ENCODE measurements at places on chromosomes 11 and 22.

DNA sequence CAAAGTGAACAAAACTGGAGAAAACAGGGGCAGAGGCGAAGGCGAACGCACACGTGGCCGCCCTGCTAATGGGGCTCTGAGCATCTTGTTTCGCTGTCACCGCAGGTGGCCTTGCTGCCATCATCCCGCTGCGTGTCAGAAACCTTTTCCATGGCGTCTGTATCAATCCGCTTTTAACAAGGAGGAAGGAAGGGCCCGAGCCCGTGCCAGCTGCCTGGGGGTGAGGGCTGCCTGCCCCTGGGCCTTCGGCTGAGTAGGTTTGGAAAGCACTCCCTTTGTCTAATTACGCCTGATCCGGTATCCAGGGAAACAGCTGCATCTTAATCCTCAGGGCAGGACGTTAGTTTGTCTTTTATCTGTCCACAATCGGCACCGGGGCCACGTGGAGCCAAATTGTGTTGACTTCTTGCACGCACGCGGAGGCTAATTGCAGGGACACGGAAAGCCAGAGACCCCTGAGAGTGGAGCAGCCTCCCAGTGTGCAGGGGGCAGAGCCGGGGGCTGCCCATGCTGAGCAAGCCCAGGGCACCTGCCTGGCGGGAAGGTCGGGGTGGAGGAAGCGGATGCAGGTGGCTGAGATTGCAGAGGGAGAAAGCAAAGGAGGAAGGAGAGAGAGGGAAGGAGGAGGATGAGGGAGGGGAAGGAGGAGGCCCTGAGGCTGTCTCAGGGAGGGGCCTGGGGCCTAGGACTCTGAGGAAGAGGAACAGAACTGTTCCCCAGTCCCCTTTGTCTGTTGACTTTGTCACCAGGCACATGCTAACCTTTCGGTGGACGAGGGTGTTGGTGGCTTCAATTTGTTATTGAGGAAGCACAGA lies 19.2 kb upstream of the TH start:
- no peak for DNase-seq

DNA sequence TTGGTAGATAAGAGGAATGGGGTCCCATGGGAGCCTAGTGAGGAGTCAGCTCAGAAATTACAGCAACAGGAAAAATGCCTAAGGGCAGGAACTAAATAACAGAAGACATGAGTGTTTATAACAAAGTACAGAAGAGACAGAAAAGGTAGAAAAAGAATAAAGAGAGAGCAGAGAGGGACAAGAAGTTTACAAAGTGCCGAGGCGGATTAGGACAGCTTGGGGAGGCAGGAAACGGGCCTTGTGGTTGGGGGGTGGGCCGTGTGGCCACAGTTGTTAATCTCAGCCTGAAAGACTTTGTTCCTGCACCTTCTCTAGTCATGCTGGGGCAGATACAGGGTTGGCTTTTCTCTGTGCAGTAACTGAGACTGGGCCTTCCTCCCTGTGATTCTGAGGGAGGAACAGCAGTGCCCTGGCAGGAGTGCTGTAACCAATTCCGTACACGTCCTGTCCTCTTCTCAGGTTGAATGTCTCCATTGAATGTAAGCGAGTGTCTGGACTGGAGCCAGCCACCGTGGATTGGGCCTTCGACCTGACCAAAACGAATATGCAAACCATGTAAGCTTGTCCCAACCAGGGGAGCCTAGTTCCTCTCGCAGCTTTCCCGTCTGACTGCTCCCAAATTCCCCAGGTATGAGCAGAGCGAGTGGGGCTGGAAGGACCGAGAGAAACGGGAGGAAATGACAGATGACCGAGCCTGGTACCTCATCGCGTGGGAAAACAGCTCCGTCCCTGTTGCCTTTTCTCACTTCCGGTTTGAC lies 13.2 kb downstream of the NAA40 start:
- DNase-seq, result peak; percentile 63

- DNase-seq, result no peak
These were observed 34.8 kb downstream of the NEU3 start for GRCh38 chr11:75023446-75024067.

GRCh38 chr11:122108192-122108799 lies 7.7 kb downstream of the BLID start:
- DNase-seq, result peak; percentile 23

DNA sequence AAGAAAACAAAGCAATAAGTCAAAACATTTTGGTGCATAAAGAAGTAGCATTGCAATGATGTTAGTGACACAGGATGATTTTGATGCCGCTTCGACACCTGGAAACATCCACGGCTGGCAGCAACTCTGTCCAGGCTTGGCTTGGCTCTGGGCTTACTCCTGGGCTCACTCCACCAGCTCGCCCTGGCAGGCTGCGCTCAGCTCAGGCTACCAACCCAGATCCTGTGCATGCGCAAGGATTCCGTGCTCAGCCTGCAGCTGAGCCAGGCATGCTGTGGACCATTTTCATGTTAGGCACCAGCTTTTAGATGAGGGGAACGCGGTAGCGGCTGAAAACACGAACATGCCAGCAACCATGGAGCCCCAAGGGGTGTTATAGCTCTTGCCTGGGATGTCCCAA lies 66.0 kb downstream of the SLC25A17 start:
- no peak for DNase-seq

GRCh38 chr11:67044496-67044895 lies 12.2 kb upstream of the RHOD start:
- DNase-seq, result no peak

- DNase-seq, result no peak
These were observed 2.2 kb upstream of the NEFH start for GRCh38 chr22:29477723-29478318.

GRCh38 chr11:84890676-84891075 lies 736.5 kb downstream of the DLG2 start:
- DNase-seq, result no peak

- DNase-seq, result no peak
These were observed 9.4 kb upstream of the GRIK4 start for GRCh38 chr11:120501976-120502755.

DNA sequence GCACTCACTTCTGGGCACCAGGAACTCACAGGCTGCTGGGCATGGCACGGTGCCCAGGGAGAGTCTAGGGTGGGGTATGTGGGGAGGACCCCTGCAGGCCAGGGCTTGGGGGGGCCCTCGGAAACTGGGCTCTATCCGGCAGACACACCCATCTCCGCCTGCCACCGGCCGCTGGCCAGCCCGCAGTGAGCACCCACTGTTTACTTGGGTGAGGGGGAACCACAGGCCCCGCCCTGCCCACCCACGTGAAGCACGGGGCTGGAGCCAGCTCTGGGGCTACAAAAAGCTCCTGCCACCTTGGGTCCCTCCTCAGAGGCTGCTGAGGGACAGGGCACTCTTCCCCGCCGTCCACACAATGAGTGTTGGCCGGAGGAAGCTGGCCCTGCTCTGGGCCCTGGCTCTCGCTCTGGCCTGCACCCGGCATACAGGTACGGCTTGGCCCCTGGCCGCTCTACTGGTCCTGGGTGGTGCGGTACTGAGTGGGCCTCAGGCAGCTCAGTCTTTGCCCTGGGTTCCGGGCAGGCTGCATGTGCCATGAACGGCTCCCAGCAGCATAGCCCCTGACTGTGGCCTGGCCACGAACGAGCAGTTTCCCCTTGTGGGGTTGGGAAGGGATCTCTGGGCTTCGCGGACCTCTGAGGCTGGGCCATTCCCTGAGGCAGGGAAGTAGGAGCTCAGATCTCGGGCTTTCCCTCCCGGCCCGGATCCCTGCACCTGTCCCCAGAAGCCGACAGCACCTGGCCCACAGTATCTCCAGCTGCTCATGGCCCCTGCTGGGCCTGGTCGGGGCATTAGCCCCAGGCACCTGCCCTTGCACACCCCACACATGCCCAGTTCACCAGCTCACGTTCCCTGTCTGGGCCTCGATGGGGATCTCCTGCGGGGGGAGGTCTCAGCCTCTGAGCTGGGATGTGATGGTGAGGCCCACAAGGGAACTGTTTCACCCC lies at the start of gene MUC5AC:
MUC5AC (plus strand) TSS at position 309 of the 947 bp plus-strand sequence; CDS start at position 356, 47 bp downstream.
- DNase-seq, result no peak

- peak; percentile 78 for DNase-seq
These were observed 19.2 kb downstream of the NPTXR start for GRCh38 chr22:38824585-38824984.

- DNase-seq, result no peak
These were observed 412 bp downstream of the FGF19 start for GRCh38 chr11:69703453-69703767.

DNA sequence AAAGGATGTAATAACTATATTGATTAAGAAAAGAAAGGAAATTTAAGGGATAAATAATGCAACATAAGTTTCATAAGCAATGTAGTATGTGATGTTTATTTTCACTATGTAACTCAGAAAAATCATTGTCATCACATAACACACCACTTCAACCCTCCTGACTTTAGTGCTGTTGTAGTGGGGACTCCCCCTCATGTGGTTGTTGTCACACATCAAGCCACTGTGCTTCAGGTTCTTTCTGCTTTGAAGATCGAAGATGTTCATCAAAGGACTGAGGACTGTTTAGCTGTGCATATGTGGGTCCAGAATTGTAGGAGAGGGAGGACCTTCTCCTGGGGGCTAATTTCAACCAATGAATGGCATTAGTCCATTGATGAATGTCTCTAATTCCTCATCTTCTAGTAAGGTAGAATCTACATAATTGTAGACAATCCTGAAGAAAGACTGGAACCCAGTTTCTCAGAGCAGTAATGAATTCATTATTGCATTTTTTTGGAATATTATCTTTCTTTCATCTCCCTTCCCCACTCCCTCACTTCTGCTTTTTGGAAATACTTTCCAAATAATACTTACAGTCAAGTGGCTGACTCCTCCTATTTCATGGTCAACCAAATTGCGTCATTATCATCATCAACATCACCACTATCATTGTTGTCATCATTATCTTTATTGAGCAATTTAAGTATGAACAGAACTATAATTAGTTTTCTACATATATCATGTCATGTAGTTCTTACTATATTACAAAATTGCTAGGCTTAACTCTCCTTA lies 9.8 kb upstream of the CARD16 start:
- no peak for DNase-seq

DNA sequence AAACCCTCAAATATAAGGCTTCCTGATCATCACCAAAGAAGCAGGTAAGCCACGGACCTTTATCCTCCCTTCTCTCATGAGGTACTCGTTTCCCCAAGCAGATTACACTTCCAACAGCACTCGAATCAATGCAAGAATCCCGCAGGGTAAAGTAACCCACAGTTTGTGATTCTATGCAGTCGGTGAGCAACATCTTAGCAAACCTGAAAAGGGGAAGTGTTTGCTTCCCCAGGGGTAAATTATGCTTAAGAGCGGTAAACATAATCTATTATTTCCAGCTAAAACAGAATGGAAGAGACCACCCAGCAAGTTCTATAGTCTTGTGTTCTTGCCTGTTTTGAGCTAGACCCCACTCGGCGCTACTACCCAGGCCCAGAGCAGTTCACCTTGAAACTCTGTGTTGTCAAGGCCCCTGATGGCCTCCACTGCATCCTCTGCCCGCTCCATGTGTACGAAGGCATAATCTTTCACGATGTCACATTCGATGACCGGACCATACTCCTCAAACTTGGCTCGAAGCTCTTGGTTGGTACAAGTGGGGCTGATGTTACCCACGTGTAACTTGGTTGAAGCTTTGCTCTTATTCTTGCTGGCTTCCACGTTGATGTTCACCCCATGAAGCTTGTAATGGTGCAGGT lies 1.3 kb downstream of the RBM4B start:
- DNase-seq, result no peak

DNA sequence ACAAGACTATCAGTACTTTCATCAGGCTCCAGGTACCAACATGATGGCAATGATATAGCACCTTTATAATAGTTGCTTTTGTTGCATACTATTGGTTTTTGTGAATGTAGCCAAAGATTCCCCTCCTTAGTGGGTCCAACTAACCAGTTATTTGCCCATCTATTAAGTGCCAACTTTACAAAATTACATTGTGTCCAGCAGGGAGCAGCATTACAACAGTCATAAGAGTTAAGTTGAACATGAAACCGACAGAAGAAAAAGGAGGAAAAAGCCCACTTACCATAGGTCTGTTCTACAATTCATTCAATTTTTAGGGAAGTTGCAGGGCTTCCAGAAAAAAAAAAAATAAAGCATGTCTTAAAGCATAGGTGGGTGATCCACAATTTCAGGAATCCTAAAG lies 21.6 kb downstream of the IMMP1L start:
- peak; percentile 29 for DNase-seq

- no peak for DNase-seq
These were observed 3.4 kb downstream of the MMP3 start for GRCh38 chr11:102840018-102840417.

DNA sequence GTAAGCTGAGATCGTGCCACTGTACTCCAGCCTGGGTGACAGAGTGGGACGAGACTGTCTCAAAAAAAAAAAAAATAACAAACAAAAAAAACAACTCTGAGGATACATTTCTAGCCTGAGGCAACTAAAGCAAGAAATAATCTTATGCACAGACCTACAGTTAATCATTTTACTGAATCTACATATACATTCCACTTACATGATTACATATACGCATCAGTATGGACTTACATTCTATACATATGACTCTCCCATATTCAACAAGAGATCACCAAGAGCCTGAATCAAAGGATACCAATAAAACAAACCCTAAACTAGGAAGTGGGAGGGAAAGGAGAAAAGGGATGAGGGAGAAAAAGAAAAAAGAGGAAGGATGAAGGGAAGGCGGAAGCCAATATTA lies 1.1 kb downstream of the ALG8 start:
- DNase-seq, result no peak

GRCh38 chr22:37697538-37697835 lies 639 bp downstream of the TRIOBP start:
- DNase-seq, result no peak

- DNase-seq, result no peak
These were observed 12.1 kb downstream of the DPP3 start for GRCh38 chr11:66492161-66492865.

DNA sequence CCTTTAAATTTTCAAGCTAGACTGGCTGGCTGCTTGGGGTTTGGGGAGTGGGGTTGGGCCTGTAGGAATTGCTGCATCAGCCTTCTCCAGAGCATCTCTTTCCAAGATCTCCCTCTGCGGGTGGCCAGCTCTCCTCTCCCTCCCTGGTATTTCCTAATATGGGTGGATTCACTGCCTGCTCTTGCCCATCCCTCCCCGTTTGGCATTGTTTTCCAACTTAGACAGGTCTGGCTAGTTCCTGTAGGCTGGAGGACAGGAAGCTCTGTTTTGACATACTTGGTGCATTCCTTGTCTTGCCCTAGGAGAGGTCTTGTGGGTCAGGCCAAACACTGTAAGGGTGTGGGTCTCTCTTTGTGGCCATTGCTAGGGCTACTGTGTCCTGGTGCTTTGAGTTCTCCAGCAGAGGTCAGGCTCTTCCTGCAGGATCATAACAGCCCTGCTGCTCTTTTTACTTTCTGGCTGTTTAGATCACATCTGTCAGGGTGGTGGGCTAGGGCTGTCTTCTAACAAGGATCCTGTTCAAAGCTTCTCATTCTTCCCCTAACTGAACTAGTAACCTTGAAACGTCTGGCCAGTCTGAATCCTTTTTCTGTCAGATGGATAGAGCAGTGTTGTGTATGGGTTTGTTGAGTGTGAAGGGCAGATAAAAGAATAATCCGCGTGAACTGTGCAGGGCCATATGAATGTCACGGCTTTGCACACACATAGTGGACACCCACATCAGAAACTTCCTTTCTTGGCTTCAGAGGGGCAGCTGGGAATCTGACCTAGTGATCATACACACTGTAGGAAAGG lies 18.3 kb upstream of the MICALL1 start:
- no peak for DNase-seq

GRCh38 chr11:78981153-78981552 lies 406.5 kb upstream of the NARS2 start:
- DNase-seq, result no peak

GRCh38 chr11:2531277-2531986 lies 86.6 kb downstream of the KCNQ1 start:
- peak; percentile 63 for DNase-seq

GRCh38 chr11:9895006-9895405 lies 231.1 kb downstream of the SWAP70 start:
- no peak for DNase-seq

GRCh38 chr11:132099692-132100091 lies 729.3 kb downstream of the NTM start:
- no peak for DNase-seq

All from activated CD4-positive, alpha-beta T cell treated with anti-CD3 and anti-CD28 coated beads, Interleukin-2, amount 10 ng/mL, durations not matched to agents 7 days and 5 days (primary cell).